ENCODE measurements at places on chromosomes 3 and 15. TPM values are rescaled to one million over a fixed set of nuclear protein-coding genes. Genes with fewer than 3 reads are reported as not detected.

SMARCC1 gene
- total RNA-seq = 59.9 TPM

PAQR9 gene
- total RNA-seq = 4.6 TPM

- no peak for DNase-seq
Measured at GRCh38 chr15:85632014-85632413, 162.7 kb downstream of the KLHL25 start.

GADL1 gene
- not detected for total RNA-seq
